AG04449 (cell line): ENCODE measurements at places on chromosomes 12 and 14.

GRCh38 chr14:89442280-89442679 lies 25.2 kb upstream of the FOXN3 start:
- no peak for DNase-seq

GRCh38 chr14:94180655-94181271 lies 6.6 kb downstream of the PPP4R4 start:
- DNase-seq = no peak

- no peak for DNase-seq
Measured at GRCh38 chr12:104751594-104751993, 206.5 kb downstream of the SLC41A2 start.

DNA sequence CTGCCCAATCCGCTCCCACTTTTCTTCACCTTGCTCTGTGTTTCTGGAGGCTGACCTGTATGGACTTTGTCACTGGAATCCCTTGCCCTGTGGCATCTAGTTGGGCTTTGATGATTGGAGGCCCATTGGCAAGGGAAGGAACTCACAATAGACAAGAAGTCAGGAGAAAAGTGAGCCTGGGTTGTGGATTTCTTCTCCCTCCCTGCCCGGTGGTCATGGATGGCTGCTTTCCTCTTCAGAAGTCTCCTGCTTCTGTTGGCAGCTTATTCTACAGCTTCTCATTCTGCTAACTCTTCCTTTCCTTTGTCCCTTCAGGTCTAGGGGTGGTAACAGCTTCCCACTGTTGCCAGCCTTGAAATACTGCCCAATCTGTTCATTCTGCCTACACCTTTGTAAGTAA lies 13.9 kb upstream of the CCDC60 start:
- no peak for DNase-seq

DNA sequence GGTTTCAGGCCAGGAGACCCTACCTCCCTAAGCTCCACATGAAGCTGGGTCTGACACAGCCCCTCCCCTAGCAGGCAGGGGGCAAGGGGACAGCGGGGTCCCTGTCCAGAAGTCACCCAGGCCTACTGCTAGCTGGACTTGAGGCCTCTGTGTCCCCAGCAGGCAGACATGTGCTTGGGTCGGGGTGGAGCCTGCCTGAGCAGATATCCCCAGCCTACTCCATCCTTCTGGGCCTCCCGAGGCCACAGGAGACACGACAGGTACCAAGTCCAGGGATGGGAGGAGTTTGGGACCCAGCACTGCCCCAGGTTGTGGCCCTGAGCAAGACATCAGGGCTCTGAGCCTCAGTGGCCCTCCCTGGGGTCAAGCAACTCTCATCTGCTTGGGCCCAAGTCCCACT lies 105.2 kb upstream of the EIF5 start:
- DNase-seq = no peak

DNA sequence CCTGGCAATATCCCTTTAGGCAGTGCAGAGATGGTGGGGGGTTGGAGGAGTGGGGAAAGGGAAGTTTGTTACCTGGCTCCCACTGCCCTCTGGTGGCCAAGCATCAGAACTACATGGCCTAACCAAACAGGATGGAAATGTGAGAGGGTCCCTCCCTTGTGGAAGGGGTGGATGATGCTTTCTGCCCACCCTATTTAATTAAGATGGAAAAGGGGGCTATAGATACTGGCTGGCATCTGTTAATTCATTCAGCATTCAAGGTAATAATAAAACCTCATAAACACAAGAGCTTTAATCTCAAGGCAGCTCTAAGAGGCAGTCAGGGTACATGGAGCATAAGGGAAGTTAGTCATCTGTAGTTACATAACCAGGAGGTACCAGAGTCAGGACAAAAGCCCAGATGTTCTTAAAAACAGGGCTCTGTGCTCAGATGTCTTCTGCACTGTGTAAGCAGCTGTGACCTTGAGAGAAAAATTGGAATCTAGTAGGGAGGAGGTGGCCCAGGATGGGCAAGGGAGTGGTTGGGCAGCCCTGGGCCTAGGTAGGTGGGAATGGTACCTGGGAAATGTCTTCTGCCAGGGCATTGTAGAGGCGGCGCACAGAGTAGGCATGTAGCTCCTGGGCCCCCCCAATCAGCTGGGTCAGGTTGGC lies 4.6 kb downstream of the AP1G2 start:
- no peak for DNase-seq

DNA sequence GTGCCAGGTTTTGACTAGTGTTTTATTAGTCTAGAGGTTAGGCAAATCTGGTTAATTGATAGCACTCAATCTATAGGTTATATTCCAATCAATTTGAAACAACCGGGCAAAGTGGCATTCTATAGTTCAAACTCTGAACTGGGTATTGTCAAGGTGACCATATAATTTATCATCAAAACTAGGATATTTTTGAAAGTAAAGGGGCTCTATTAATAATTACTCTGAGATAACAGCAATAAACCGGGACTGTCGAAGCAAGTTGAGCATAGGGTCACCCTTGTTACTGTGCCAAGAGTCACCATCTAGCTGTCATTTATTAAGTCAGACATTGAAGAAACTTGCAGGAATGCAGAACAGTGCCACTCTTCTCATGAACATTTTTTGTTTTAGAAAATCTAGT lies 321.2 kb downstream of the RAD51B start:
- no peak for DNase-seq

GRCh38 chr14:89303456-89304435 lies 113.3 kb downstream of the FOXN3 start:
- peak; percentile 63 for DNase-seq

DNA sequence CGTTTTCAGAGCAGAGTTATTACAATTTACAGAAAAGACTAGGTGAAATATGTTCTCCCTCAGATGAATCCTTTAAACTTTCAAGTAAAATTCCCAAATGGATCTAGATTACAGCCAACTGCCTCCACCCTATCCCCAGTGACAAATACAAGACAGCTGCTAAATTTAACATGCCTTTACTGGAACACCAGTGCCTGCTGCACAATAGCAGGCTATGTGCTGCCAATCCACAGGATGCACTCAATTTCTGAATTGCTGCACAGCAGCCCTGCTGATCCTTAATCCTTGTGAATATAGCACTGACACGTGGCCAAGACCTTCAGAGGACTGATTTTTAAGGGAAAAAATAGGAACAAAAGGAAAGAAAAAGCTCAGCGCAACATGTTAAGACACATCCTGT lies 128.9 kb downstream of the CCER1 start:
- DNase-seq = no peak

DNA sequence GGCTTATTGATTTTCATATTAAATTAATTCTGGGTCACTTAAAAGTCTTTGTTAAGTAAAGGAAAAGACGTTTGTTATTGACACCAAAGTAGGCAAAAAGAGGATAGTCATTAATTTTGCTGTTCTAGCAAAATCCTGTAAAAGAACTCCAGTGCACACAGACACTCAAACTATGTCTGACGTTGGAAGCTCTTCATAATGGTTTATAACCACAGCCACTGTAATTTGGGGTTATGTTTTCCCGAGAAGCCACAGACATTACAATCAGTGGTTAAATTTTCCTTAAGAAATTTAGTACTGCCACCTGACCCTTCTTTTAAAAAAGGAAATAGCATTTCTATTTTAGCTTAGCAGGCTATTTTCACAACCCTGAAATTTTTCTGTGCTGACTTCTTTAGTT lies 267.5 kb downstream of the CCDC91 start:
- no peak for DNase-seq

GRCh38 chr14:23302290-23303225 lies at the start of gene PPP1R3E:
PPP1R3E (minus strand) TSS chr14:23302859; CDS start chr14:23302576, 283 bp downstream.
- no peak for DNase-seq

DNA sequence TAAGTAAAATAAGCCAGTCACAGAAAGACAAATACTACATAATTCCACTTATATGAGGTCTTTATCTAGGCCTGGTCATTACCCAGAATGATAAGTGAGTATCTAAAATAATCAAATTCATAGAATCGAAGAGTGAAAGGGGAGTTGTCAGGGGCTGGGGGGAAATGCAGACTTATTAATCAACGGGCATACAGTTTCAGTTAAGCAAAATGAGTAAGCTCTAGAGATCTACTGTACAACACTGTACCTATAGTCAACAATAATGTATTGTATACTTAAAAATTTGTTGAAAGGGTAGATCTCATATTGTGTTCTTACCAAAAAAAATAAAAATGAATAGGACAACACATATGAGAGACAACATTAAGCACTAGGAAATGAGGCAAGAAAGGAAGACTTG lies 13.3 kb downstream of the BTBD7 start:
- DNase-seq = no peak

- no peak for DNase-seq
Measured at GRCh38 chr14:61342486-61342885, 21.1 kb downstream of the PRKCH start.
